ENCODE measurements at places on chromosomes 2 and 18.

DNA sequence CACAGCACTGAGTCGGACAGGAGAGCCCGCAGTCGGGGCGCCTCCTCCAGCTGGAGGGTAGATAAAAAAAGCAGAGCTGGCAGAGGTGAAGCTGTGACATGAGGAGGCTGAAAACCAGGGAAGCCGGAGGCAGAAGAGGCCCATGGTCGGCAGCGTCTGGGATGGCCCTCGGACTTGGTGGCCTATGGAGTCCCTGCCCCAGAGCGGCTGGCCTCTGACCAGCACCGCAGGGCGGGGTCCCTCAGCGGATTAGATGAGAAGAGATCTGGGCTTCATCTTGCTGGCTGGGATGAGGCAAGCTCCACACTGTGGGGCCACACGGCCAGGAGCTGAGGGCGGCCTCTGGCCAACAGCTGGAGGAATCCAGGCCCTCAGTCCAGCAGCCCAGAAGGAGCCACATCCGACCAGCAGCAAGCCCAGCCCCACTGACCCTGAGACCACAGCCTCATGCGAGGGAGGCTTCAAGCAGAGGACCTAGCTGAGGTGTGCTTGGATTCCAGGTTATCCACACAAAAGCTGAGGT, 174.1 kb downstream of the EIPR1 start:
- no peak for DNase-seq

GRCh38 chr18:68725346-68725745, 10.4 kb upstream of the TMX3 start:
- no peak for DNase-seq

GRCh38 chr2:121690095-121690494, 40.8 kb upstream of the CLASP1 start:
- no peak for DNase-seq

GRCh38 chr18:48949606-48950535, 894 bp downstream of the SMAD7 start:
- DNase-seq = no peak

DNA sequence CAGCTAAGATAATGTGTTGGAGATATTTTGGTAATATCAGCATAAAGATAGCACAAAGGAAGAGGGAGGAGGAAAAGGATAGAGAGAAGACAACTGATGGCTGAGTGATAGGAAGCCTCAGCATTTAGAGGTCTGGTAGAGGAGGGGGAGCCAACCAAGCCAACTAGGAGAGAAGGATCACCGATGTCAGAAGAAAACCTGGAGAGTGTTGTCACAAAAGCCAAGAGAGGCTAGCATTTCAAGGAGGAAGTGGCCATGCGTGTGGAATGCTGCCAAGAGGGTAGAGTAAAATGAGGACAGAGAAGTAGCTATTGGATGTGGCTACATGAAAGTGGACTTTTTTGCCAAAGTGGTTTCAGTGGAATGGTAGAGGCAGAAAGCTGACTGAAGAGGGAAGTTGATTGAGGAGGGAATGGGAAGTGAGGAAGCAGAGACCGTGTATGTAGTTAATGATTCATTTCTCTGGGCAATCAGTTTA, 34.3 kb downstream of the LCLAT1 start:
- no peak for DNase-seq

GRCh38 chr2:97932975-97933662, 62.6 kb downstream of the TMEM131 start:
- DNase-seq = no peak

DNA sequence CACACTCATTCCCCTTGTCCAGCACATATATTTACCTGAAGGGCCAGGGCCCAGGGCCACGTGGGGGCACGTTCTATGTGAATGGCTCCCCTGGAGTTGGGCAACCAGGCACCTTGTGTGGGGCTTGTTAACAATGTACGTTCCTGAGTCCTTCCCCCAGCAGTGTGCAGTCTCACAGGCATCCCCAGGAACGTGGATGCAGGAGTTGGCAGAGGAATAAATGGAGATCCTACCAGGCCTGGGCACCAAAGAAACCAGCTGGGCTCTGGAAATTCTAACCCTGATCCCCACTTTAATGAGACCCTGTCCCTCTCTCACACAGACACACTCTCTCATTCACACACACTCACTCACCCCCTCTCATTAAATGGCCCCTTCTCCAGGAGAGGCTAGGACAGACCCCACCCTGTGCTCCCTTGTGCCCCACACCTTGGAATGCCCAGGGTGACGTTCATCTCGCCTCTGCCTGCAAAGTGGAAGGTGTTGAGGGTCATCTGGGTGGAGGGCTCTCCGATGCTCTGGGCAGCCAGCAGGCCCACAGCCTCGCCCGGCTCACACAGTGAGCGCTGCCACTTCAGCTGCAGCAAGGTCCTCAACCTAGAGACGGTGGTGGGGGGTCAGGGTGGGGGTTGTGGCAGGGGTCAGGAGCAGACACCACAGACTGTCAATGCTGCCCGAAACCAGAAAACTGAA, 65.6 kb downstream of the POLR1A start:
- DNase-seq = no peak

- DNase-seq = no peak
Observed at GRCh38 chr2:207226243-207226642, 60.5 kb upstream of the KLF7 start.

GRCh38 chr2:106160786-106161261, 33.3 kb downstream of the UXS1 start:
- no peak for DNase-seq

DNA sequence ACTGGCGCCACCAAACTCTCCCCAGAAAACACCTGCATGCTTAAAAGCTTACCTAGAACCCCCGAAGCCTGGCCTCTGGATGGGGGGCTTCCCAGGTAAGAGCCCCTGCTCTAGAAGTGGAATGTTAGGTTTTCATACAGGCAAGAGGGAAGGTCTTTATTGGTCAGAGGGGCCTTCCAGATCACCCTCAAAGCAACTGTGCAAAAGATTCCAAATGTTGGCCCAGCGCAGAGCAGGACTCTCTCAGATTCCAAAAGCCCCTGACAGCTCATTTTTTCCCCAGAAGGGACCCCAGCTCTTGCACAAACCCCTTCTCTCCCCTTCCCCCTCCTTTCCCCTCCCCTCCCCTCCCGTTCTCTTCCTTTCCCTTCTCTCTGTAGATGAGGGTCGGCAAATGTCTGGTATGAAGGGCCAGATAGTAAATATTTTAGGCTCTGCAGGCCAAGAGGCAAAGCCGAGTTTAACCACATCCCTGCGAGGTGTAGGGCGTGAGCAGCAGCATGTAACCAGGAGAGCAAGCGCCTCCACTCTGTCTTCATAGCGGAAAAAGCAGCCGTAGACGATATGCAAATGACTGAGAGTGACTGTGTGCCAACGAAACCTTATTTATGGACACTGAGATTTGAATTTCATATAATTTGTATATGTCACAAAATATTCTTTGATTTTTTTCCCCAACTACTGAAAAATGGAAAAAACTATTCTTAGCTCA, 116.9 kb downstream of the SMAD7 start:
- no peak for DNase-seq

- DNase-seq = no peak
Observed at GRCh38 chr2:118861731-118862130, 14.3 kb upstream of the EN1 start.

GRCh38 chr18:75041586-75041985, 167.4 kb downstream of the PTGR3 start:
- DNase-seq = no peak

DNA sequence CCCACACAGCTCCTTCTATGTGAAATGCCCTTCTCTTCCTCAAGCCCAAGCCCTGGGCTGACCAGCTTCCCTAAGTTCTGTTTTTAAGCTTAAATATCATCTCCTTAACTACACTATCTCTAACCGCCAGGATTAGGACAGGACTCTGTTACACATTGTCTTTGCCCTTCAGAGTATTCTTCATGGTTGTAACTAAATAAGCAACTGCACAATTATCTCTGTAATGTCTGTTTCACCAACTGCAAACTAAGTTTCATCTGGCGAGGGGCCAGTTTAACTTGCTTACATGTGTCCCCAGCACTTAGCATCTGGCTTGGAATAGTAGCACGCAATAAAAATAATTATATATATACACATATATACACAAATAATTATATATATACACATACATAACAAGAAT, 1.1 kb upstream of the ERMN start:
- no peak for DNase-seq

- no peak for DNase-seq
Observed at GRCh38 chr2:128354726-128355470, 36.2 kb upstream of the HS6ST1 start.

- DNase-seq = no peak
Observed at GRCh38 chr18:75122334-75122958, 86.5 kb downstream of the PTGR3 start.

DNA sequence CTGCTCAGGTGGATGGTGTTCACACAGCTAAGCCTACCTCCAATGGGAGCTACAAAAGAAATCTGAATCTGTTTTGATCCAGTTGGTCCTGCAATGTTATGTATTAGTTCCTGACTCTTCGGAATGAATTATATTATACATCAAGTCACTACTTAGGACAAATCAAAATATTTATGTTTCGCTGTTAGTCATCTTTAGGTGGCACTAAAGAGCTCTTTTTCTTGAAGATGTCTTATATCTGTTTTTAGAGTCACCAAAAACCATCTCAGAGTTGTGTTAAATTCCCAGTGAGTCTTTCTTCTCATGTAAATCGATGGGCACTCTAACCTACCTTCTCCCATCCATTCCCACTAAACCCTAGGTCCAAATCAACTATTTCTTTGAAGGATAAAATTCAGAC, 2.2 kb downstream of the DNER start:
- DNase-seq = no peak

DNA sequence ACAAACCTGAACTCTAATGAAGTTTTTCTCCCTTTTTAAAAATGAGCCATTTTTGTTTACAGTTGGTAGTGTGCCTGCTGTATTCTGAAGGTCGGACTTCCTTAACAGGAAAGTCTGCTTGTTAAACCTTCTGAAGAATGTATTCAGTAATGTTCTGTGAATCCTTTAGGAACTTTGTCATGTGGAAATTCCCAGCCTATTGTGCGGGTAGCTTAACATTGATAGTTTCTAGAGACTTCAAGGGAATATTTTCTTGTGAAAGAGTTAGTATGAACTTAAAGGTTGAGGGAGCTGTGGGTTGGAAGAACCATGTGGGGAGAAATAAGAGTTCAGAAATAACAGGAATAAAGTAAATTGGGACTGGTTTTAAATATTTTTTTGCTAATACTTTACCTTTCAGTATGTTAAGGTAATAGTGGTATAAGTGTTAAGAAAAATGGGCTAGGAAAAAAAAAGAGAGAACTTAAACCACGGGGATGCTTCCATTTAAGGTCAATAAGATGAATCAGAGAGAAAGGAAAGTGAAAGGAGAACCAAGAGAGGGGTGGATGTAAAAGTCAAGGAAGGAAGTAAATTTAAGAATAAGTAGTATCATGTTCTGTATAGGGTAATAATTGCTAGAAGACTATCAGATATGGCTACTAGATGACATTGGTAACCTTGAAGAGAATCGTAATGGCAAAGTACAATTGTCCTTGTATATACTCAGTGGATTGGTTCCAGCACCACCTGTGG, 90.5 kb downstream of the PMS1 start:
- no peak for DNase-seq

GRCh38 chr2:69169655-69170389, 156.8 kb downstream of the ANTXR1 start:
- DNase-seq = no peak

DNA sequence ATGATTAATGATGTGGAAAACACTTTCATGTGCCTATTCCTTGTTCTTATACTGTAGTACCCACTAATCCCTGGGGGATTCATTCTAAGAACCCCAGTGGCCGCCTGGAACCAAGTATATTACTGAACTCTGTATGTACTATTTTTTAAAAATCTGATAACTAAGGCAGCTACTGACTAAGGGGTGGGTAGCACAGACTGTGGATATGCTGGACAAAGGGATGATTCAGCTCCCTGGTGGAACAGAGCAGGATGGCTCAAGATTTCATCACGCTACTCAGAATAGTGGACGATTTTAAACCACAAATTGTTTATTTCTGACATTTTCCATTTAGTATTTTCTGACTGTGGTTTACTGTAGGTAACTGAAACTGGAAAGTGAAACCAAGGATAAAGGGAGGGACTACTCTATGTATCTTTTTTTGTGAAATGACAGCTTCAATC, 41.8 kb upstream of the CDC42EP3 start:
- DNase-seq = no peak

- DNase-seq = no peak
Observed at GRCh38 chr2:55422876-55423665, 3.4 kb upstream of the CCDC88A start.

DNA sequence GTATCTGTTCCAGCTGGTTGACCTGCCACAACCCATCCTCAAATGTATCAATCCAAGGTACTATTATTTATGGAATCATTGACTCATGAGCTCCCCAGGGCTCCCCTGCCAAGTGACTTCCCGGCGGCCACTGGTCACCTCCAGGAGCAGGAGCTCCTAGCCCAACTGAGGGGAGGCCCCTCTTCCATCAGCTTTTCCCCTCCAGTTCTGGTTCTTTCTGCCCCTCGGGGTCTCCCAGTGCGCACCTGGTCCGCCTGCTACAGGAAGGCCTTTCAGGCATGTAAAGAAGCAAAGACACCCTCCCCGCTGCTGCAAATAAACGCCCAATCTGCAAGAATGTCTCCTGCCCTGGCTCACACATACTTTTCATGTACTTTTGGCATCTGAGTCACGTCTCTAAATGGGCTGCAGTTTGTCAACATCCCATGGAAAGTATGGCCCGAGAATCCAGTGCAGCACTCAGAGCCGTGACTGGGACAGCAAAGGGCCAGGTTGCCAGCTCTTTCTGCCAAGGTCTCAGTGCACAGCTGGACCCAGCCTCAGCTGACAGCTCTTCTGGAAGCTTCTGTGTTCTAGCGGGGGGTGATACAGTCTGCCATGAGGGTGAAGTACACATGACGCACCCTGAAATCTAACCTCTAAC, 41.4 kb downstream of the KLHL29 start:
- no peak for DNase-seq

DNA sequence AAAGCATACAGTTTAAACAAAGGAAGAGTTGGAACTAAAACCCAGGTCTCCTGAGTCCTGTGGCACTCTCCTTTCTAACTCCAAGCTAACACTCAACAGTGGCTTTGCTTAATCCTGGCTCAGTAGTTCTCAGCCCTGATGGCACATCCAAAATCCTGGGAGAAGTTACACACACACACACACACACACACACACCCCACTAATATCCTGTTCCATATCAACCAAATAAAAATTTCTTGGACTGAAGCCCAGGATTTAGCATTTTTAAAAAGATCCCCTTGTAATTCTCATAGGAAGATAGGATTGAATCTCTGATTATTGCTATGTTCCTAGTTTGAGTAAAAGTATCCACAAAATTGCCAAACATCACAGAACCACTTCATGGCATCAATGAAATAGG, 136.1 kb upstream of the RIOK3 start:
- DNase-seq = no peak
